ENCODE measurements at places on chromosomes 7 and 10. TPM values are rescaled to one million over a fixed set of nuclear protein-coding genes. Genes with fewer than 3 reads are reported as not detected.

CHN2 gene
- total RNA-seq, result 57.7 TPM

- no peaks in the 10 kb centered on the region for H3K4me1 ChIP-seq
- H3K27me3 ChIP-seq, result no peaks in the 10 kb centered on the region
- peak; percentile 49 for DNase-seq
- no peaks in the 10 kb centered on the region for H3K36me3 ChIP-seq
These were observed 1103.0 kb upstream of the PHF14 start for GRCh38 chr7:9870674-9871073.

DNA sequence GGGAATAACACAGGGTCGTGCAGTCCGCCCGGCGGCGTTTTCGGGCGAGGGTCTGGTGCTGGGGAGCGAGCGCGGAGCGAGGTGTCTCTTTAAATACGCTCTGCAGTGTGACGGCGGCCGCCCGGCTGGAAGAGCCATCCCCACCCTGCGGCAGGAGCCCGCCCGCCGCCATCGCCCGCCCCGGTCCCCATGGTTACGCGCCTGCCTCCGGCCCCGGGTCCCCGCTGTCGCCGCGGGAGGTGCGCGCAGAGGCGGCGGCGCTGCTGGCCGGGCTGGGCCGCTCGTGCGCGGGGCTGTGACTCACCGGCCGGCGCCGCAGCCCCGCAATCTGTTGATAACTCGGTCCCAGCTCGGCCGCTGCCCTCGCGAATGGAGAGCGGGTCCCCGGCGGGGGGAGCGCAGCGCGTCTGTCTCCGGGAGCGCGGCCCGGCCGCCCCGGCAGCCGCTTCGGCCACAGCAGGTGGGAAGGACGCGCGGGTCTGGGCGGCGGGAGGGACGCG lies at the start of gene ADGRA1:
Gene ADGRA1 (plus strand): TSS at position 246 of the 500 bp plus-strand sequence. CDS start 986 bp downstream, outside the sequence.
- no peaks in the 10 kb centered on the region for H3K4me1 ChIP-seq
- H3K27ac ChIP-seq, result no peak within 1 kb of the TSS
- no peak for DNase-seq
- no peaks in the 10 kb centered on the region for H3K36me3 ChIP-seq

CLCN1 gene
- not detected for total RNA-seq

GRCh38 chr10:130555411-130555750 lies 419.2 kb downstream of the GLRX3 start:
- H3K4me3 ChIP-seq, result no peak overlapping the region
- no peaks in the 10 kb centered on the region for H3K36me3 ChIP-seq

- no peaks in the 10 kb centered on the region for H3K27me3 ChIP-seq
- H3K36me3 ChIP-seq, result no peaks in the 10 kb centered on the region
- H3K4me3 ChIP-seq, result no peak overlapping the region
- no peak for DNase-seq
These were observed 2.9 kb downstream of the COA1 start for GRCh38 chr7:43726466-43726865.

GRCh38 chr7:29126804-29127203 lies 19.5 kb downstream of the CPVL start:
- no peaks in the 10 kb centered on the region for H3K4me1 ChIP-seq
- H3K27me3 ChIP-seq, result no peaks in the 10 kb centered on the region
- no peaks in the 10 kb centered on the region for H3K36me3 ChIP-seq
- no peak for DNase-seq

DNA sequence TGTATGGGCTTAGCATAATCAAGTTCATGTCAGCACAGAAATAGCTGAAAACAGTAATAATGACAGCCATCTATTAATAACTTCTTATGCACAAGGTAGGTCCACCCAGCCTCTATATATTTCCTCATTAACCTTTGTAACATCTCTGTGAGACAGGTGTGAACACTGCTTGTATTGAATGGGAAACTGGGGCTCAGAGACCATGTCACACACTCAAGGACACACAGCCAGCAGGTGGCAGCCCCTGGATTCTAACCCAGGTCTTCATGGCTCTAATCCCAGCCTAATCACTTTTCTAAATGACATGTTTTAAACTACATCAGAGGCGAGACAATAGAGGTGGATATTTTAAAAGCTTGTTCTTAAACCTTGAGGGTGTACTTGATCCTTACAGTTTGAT lies 591.4 kb downstream of the PARD3 start:
- no peak for DNase-seq
- no peaks in the 10 kb centered on the region for H3K4me1 ChIP-seq
- no peak overlapping the region for H3K27ac ChIP-seq
- no peak overlapping the region for H3K4me3 ChIP-seq
- H3K27me3 ChIP-seq, result no peaks in the 10 kb centered on the region

DNA sequence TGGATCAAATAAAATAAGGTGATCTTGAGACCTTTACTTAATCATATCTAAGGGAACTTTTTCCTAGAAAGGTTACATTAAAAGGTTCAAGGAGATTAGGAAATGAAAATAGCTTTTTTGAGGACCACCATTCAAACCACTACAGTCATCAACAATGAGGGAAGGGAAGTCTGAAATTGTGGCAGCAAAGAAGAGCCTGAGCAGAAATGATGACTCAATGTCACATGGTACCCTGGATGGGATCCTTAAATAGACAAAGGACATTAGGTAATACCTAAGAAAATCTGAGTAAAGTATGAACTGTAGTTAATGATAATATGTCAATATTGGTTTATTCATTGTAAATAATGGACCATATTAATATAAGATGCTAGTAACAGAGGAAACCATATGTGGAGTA lies 236.0 kb downstream of the SEMA3D start:
- H3K36me3 ChIP-seq, result no peaks in the 10 kb centered on the region
- no peak overlapping the region for H3K27ac ChIP-seq
- H3K27me3 ChIP-seq, result no peaks in the 10 kb centered on the region
- no peak overlapping the region for H3K4me3 ChIP-seq

DNA sequence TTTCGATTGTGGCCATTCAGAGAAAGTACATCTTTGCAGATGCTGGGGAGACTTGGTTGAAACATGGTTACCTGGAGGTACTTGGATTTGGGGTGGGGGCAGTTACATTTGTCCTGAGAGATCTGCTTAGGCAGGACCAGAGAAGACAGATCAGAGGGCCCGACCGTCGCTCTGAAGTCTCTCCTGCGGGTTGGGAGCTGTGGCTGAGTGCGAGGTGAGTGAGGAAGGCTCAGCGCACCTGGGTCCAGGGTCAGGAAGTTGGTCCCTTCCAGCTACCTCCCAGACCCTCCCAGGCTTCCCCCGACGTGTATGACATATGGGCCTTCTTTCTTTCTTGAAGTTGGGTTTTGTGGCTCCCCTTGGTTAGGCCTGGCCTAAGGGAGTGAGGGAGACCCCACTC lies 56.3 kb downstream of the LHPP start:
- H3K27ac ChIP-seq, result no peak overlapping the region
- no peaks in the 10 kb centered on the region for H3K27me3 ChIP-seq
- no peak for DNase-seq

MBL2 gene
- 56.4 TPM for total RNA-seq

DNA sequence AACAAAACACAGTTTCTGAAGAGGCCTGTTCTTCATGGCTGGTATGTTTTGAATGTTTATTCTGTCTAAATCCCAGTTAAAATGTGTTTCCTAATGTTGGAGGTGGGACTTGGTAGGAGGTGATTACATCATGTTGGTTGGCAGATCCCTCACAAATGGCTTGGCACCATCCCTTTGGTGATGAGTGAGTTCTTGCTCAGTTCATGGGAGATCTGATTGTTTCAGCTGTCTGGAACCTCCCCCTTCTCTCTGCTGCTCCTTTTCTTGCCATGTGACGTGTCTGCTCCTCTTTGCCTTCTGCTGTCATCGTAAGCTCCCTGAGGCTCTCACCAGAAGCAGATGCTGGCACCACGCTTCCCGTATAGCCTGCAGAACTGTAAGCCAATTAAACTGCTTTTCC lies 383.6 kb upstream of the TPK1 start:
- DNase-seq, result no peak
- H3K27ac ChIP-seq, result no peak overlapping the region
- no peak overlapping the region for H3K4me3 ChIP-seq
- no peaks in the 10 kb centered on the region for H3K27me3 ChIP-seq

DOCK1 gene
- total RNA-seq, result 14.5 TPM

GRCh38 chr7:80707318-80707717 lies 68.9 kb downstream of the CD36 start:
- H3K4me1 ChIP-seq, result no peaks in the 10 kb centered on the region
- no peak overlapping the region for H3K4me3 ChIP-seq
- no peak overlapping the region for H3K27ac ChIP-seq
- no peak for DNase-seq
- no peaks in the 10 kb centered on the region for H3K27me3 ChIP-seq
- H3K36me3 ChIP-seq, result no peaks in the 10 kb centered on the region

TMEM178B gene
- under 0.01 TPM for total RNA-seq

DNA sequence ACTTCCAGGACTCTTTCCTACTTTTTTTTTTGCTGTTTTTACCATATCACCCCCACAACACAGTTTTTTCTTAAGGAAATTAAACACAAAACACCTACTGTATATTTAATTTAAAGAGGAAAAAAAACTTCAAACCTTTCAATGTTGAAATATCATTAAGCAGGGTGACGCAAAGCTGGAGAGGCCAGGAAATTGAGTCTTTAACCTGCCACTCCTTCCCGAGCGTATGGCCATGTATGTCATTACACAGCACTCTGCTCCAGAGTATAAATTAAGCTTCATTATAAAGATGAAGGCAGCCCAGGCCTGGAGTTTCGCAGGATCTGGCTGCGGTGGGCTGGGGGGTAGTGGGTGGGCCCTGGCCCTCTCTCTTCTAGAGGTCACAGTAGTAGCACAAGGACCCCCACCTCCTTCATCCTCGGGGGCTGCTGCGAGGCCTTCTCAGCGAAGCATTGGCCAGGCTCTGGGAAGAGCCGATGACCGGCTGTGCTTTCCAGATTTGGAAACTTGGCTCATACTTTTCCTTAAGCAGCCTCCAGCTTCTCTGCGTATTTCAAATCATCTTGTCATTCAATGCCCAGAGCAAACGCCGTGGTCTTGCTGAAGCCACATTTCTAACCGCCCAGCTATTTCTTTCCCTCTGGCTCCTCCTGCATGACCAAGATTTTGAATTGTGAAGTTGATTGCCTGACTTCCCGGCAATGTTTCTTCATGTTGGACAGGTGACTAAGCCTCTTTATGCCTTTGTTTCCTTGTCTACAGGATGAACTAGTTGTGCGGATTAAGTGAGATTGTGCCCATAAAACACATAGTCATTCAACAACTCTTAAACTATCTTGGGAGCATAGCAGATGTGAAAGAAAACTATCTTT lies 765.1 kb downstream of the SUGCT start:
- H3K4me3 ChIP-seq, result no peak overlapping the region
- H3K4me1 ChIP-seq, result no peaks in the 10 kb centered on the region
- H3K27me3 ChIP-seq, result no peaks in the 10 kb centered on the region
- no peak for DNase-seq
- no peak overlapping the region for H3K27ac ChIP-seq

DNA sequence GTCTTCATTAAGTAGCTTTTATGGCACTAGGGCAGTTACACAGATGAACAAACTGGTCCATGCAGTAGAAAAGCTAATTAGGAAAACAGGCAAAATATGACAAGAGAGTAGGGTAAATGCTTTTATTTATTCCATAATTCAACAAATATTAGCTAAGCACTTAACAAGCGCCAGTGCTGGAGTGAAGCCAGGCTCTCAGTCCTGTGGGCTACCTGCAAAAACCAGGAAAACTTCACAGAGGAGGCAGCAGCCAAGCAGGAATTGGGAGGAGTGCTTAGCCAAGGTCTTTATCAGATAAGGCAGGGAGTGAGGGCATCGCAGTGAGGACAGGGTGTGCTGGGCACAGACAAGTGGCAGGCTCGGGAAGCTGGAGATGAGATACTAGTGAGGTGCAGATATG lies 4.9 kb upstream of the KAT6B start:
- no peak overlapping the region for H3K27ac ChIP-seq
- no peak for DNase-seq
- H3K4me3 ChIP-seq, result no peak overlapping the region

MKI67 gene
- 0.42 TPM for total RNA-seq

GARS1 gene
- 31.4 TPM for total RNA-seq

FAM185A gene
- total RNA-seq, result 6.4 TPM

FAM13C gene
- total RNA-seq, result 0.51 TPM

RHOBTB1 gene
- 3.0 TPM for total RNA-seq

AKR1C1 gene
- total RNA-seq, result 347 TPM

DNA sequence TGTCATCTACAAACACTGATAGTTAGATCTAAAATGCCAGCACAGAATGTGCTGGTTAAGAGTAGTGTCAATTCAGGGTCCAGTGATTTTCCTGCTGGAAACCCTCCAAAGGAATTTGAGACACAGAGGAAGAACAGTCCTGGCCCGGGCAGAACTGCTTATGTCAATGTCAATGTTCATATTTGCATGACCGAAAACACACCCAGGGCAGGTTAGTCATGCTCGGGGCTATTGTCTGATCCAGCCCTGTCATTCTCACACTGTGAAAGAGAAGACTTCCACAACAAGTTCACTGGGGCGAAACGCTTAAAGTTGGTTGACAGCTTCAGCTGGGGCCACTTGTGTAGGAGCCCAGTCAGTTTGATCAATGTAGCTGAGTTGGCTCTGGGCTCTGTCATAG lies 139.3 kb downstream of the C1GALT1 start:
- peak; percentile 52 for DNase-seq
- no peaks in the 10 kb centered on the region for H3K36me3 ChIP-seq
- H3K27me3 ChIP-seq, result no peaks in the 10 kb centered on the region
- H3K27ac ChIP-seq, result no peak overlapping the region
- no peaks in the 10 kb centered on the region for H3K4me1 ChIP-seq

GRCh38 chr7:132321387-132321786 lies 254.9 kb downstream of the PLXNA4 start:
- no peak overlapping the region for H3K27ac ChIP-seq
- H3K36me3 ChIP-seq, result no peaks in the 10 kb centered on the region
- H3K4me3 ChIP-seq, result no peak overlapping the region
- H3K4me1 ChIP-seq, result peaks cover 5% of the 10 kb centered on the region
- no peaks in the 10 kb centered on the region for H3K27me3 ChIP-seq
- no peak for DNase-seq

GRCh38 chr7:128030654-128031611 lies at the start of gene LRRC4:
TSS of gene LRRC4 (minus strand) at chr7:128031437. CDS start at chr7:128030640, 797 bp downstream.
- H3K4me3 ChIP-seq, result peak within 1 kb of the TSS; percentile 34
- no peaks in the 10 kb centered on the region for H3K27me3 ChIP-seq
- H3K4me1 ChIP-seq, result peaks cover 3% of the 10 kb centered on the region
- H3K36me3 ChIP-seq, result no peaks in the 10 kb centered on the region

ACADSB gene
- total RNA-seq, result 591 TPM

ACBD7 gene
- not detected for total RNA-seq

- H3K4me3 ChIP-seq, result no peak overlapping the region
- no peak for DNase-seq
- H3K27ac ChIP-seq, result peak overlapping the region; percentile 28
- no peaks in the 10 kb centered on the region for H3K27me3 ChIP-seq
These were observed 568.1 kb upstream of the LRRN3 start for GRCh38 chr7:110522761-110523200.

ZDHHC4 gene
- total RNA-seq, result 37.9 TPM

GRCh38 chr7:255038-255435 lies 34.9 kb upstream of the FOXL3 start:
- no peaks in the 10 kb centered on the region for H3K27me3 ChIP-seq
- H3K4me1 ChIP-seq, result no peaks in the 10 kb centered on the region
- H3K36me3 ChIP-seq, result peaks cover 16% of the 10 kb centered on the region
- peak; percentile 15 for DNase-seq
- no peak overlapping the region for H3K4me3 ChIP-seq

GRCh38 chr7:33893377-33893776 lies 12.0 kb upstream of the BMPER start:
- H3K4me3 ChIP-seq, result no peak overlapping the region
- no peak overlapping the region for H3K27ac ChIP-seq
- DNase-seq, result no peak
- no peaks in the 10 kb centered on the region for H3K36me3 ChIP-seq
- H3K27me3 ChIP-seq, result no peaks in the 10 kb centered on the region
- H3K4me1 ChIP-seq, result no peaks in the 10 kb centered on the region
